Stimulated activated CD8-positive, alpha-beta memory T cell treated with anti-CD3 and anti-CD28 coated beads, Interleukin-7, amount 100 ng/mL, for 1 hour (primary cell): ENCODE measurements at places on chromosomes 6 and 20.

DNA sequence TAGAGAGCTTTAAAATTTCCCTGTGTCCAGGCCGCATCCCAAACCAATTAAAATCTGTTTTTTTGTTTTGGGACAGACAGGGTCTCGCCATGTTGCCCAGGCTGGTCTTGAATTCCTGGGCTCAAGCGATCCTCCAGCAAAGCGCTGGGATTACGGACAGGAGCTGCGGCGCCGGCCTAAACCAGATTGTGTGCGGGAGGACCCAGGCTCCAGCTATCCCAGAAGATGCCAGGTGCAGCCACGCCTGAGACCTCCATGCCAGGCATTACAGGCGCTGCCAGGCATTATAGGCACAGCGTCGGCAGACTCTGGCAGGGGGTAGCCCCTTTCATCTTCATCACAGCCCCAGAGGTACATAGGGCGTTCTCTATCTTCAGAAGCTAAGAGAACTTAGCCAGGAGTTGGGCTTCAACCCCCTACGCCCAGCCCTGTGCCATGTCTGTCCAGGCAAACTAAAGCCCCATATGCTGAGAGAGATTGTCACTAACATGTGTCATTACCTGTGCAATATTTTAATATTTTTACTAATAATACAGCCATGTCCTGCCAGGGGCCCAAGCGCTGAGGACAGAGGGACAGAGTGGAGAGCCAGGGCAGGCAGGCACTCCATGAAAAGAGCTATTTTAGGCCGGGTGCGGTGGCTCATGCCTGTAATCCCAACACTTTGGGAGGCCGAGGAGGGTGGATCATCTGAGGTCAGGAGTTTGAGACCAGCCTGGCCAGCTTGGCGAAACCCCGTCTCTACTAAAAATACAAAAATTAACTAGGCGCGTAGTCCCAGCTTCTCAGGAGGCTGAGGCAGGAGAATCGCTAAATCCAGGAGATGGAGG lies 9.8 kb upstream of the GRM4 start:
- DNase-seq, result no peak

GRCh38 chr6:35683267-35683666 lies 5.4 kb downstream of the FKBP5 start:
- DNase-seq, result no peak

- DNase-seq, result no peak
Observed at GRCh38 chr6:15026832-15027231, 219.0 kb upstream of the JARID2 start.

- no peak for DNase-seq
Observed at GRCh38 chr20:4067600-4068261, 52.4 kb upstream of the RNF24 start.

DNA sequence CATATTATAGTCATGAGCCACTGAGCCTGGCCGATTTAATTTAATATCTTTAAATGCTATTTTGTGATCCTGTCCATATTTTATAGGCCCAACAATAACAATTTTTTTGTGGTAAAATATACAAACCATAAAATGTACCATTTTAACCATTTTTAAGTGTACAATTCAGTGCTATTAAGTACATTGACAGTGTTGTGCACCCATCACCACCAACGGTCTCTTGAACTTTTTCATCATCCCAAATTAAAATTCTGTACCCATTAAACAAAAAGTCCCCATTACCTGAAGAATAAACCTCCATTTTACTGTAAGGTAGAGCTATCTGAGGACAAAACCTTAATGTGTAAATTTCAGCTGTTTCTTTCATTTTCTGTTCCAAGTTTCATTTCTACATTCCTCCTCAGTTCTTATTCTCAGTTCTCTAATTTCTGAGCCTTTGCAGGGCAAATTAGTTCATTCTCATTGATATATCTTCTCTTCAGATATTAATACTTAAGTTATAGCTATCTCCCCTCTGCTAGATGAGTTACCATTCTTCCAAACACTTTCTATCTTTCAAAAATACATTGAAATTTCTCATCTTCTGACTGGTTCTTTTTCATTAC lies 10.3 kb downstream of the MTO1 start:
- no peak for DNase-seq
